Cortex of kidney (tissue), 1 donor: ENCODE measurements at places on chromosomes 13 and 19.

- DNase-seq, result peak; percentile 1
These were observed 442 bp upstream of the FGF14 start for GRCh38 chr13:102402290-102402689.

- DNase-seq, result no peak
These were observed 51.0 kb downstream of the DIAPH3 start for GRCh38 chr13:60112771-60113170.

- DNase-seq, result no peak
These were observed 4.3 kb downstream of the ZGLP1 start for GRCh38 chr19:10305139-10305806.

GRCh38 chr13:113723410-113724015, 35.5 kb upstream of the TMEM255B start:
- DNase-seq, result no peak

GRCh38 chr19:2582984-2583956, 107.3 kb downstream of the GADD45B start:
- DNase-seq, result no peak

DNA sequence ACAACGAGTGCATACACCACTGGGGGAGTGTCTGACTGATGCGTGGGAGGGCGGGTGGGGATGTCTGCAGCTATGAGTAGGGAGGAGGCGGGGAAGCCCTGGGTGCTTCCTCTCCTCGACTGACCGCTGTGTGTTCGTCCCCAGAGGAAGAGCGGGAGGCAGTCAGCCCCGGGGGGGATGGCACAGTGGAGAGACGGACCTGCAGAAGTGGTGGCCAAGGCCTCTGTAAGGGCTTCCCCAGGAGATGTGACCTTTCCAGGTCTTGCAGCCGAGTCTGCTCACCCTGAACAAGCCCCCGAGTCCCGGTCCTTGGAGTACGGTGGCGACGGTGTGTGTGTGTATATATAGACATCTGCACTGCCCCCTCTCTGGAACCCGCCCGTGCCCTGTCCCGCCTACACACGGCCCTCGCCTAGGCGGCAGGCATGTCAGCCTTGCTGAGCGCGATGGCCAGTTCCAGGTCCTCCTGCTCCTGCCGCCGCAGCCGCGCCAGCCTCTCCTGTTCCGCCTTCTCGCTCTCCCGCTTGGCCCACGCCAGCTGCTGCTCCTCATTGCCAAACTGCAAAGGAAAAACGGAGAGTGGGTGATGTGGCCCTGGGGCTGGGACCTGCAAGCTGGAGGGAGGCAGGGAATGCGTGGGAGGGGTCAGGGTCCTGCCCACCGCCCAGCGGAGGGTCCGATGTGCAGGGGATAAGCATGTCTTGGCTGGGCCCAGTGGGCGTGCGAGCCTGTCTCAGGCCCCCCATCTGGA, 30.8 kb downstream of the KLF2 start:
- DNase-seq, result no peak

- no peak for DNase-seq
These were observed 413.9 kb downstream of the SLITRK5 start for GRCh38 chr13:88085036-88085435.

- no peak for DNase-seq
These were observed 14.6 kb downstream of the NACC1 start for GRCh38 chr19:13132471-13133180.

DNA sequence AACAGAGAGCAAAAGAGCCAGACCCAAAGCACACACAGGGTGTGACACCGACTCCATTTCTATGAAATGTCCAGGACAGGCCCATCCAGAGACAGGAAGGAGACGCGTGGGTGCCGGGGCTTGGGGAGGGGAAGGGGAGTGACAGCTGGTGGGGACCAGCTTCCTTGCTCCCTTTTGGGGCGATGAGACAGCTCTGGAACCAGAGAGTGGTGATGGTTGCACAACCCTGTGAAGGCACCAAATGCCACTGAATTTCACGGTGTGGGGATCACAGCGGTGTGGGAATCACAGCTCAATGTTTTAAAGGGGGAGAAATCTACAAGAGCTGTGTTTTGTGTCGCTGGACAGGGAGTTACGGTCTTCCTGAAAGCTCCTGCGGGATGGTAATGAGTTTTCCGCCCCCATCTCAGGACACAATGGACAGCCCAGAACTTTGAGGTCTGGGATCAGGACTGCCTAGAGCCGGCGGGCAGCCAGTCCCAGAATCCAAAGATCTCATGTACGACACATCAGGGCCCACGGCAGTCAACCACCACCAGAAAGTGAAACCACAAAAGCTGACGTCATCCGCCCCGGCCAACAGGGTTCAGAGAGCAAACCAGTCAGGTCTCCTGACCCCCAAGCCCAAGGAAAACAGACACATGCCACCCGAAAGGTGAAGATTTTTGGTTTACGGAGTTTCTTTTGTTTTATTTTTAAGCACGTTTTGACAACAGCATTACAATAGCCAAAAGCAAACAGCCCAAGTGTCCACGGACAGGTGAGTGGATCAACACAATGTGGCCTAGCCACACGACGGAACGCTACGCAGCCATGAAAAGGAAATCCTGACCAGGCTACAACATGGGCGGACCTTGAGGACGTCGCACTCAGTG, 7.3 kb downstream of the SGTA start:
- DNase-seq, result no peak

DNA sequence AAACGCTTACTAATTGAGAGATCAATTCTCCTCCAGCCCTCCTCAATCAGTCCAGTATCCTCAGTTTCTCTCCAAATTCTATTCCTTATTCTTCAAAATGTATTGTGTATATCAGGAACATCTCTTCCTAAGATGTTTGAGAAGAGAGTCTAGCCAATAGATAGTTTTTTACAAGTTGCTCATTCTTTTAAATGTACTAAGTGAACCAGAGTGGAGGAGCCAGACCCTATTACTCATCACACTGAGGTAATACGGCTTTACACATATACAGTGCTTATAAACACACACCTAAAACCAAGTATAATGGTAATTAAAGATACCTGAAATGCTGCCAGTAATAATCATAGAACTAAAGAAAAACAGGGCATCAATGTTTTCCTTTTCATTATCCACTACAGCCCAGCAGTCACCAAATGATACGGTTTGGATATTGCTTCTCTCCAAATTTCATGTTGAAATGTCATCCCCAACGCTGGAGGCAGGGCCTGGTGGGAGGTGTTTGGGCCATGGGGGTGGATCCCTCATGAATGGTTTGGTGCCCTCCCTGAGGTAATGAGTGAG, 45.2 kb upstream of the HMGB1 start:
- DNase-seq, result no peak
